ENCODE measurements at places on chromosomes 7 and 10.
A peak's percentile ranks its signal among the peaks of the same experiment; 100 is the strongest.

GRCh38 chr7:27434756-27435400 lies 192.3 kb downstream of the EVX1 start:
- peak; percentile 47 for DNase-seq

DNA sequence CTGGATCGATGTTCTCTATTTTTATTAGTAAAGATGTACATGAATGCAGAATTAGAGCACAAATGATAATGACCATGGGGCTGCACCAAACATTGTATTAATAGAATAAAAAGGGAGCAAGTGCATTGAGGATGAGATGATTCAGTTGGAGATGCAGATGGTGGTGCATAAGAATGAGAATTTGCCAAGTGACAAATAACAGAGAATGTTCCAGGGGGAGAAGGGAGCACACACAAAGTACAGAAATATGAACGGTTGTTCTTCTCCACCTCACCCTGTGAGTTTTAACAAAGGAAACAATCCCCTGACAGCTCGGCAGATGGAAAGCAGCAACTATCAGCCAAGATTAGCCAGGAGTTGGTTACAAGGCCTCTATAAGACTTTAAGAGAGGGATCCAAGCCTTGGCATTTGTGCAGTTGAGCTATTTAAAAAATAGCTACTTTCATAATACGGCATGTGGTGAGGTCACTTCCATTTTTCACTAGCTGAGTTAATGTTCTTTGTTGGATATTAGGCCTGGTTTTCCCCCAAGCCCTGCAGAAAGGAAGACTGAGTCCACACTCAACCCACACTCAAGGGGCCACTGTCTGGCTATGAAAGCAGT lies 462.5 kb downstream of the TNS3 start:
- no peak for DNase-seq

DNA sequence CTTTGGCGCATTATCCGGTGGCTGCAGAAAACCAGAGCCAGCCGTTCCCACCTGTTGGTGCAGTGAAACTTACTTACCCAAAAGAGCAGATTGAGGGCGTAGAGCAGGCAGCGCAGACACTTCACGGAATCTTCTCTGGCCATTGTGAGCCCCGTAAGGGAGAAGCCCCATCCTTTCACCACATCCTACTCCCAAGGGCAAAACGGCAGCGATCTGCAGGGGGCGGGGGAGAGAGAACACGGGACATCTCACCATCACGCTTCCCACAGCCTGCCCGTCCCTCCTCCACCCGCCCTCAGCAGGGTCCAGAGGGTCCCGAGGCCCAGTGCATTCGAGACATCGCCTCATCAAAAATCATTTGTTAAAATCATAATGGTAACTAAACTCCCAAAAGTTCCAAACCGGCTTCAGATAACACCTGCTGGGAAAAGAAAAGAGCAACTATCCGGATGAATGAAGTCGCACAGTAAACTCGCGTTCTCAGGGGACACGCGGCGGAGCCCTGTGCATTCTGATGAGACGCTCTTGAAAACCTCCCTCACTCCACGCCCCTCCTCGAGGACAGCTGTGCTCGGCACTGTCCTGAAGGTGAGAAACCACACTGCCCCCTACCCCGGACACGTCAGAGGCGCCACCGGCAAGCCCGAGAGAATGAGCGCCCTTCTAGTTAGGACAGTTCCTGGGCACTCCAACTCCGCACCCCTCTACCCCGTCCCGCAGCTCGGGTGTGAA lies 1.2 kb downstream of the TSPAN12 start:
- DNase-seq: peak; percentile 12

DNA sequence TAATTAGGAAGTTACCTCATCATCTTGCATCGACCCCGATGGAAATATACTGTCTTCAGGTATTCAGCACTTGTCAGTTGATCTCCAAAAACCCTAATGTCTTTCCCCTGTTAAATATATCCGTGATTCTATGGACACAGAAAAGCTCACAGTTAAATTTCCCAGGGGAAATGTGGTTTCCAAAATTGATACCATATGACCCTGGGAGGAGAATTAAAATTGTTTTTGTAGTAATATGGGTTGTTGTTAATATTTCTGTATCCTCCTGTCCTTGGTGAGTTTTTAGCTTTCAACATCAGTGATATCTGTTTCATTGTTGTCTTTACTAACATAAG lies 132.1 kb downstream of the CELF2 start:
- no peak for DNase-seq

GRCh38 chr10:14425034-14425433 lies 94.3 kb upstream of the FRMD4A start:
- DNase-seq: no peak

- no peak for DNase-seq
These were observed 1082.4 kb downstream of the XPNPEP1 start for GRCh38 chr10:108840944-108841343.

DNA sequence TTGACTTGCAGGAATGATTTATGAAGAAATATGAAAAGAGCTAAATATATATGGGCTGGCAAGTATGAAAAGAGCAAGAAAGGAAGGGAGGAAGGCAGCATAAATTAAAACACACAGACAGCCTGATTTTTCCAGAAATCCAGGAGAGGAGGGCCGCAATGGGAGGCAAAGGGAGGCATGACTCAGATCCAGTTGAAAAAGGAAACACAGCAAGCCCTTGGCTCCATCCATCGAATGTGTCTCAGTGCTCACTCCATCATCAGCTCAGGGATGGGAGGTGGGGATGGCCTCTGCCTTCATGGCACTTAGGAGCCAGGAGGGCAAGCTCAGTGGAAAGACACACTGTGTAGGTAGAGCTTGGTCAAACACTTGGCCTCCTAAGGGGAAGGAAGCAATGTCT lies 75.7 kb upstream of the PDZD8 start:
- no peak for DNase-seq

DNA sequence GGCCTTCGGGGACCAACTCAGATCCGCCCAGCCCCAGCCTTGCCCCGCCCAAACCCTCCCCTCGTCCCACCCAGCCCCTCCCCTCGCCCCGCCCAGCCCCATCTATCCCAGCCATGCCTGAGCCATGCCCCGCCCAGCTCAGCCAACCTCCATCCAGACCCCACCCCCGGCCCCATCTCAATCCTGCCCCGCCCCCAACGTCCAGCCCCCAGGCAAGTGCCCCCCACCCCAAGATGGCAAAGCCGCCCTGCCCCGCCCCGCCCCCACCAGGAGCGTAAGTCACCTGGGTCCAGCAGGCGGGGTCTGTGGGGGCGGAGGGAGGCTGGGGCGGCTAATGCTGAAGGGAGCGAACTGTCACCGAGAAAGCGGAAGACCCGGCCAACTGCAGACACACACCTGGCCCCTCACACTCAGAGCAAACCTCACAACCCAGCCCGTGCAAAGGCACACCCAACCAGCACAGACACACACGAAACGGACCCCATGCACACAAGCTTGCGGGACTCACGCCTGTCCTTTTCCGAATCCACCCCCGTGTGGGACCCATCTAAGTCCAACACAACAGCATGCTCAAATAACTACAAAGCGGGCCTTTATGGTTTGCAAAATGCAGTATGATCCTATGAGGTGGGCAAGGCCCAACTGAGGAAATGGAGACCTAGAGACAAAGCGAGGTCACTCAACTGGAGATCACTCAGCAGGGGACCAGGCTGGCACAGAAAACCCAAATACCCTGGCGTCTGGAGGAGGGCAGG lies 11.5 kb upstream of the OGA start:
- DNase-seq: peak; percentile 44

- no peak for DNase-seq
These were observed 26.2 kb upstream of the LMBR1 start for GRCh38 chr7:156919132-156919713.

GRCh38 chr7:29300026-29300480 lies 105.5 kb downstream of the CHN2 start:
- DNase-seq: no peak
